Fibroblast of lung (primary cell): ENCODE measurements at places on chromosomes 3 and 15. TPM values are rescaled to one million over a fixed set of nuclear protein-coding genes. Genes with fewer than 3 reads are reported as not detected.

The UROC1 gene
- total RNA-seq: not detected in 2 replicates

The C3orf80 gene
- total RNA-seq: 0.26 and 0.33 TPM in 2 replicates

The MESP1 gene
- 0.26 and 1.3 TPM in 2 replicates for total RNA-seq

GRCh38 chr15:73624530-73624929, 8.7 kb downstream of the NPTN start:
- peak; percentile 64 for DNase-seq

GRCh38 chr3:71080517-71081083, 502.9 kb downstream of the FOXP1 start:
- no peak for DNase-seq

DNA sequence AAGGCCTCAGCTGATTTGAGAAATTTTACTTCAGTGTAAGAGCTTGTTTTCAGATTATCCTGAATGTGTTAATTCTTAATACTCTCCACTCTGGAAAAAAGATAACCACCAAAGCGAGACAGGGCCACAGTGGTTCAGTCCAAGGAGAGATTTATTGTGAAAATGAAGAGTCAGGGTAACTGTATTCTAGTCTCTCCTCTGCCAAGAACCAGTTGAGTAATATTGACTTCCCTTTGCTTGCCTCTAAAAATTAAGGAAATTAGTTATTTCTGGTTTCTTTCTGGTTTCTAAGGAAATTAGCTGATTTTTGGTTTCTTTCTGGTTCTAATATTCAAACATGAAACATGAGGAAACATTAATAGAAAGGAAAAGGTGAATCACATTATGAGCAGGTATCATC, 34.9 kb downstream of the PPP1R2 start:
- DNase-seq: no peak

DNA sequence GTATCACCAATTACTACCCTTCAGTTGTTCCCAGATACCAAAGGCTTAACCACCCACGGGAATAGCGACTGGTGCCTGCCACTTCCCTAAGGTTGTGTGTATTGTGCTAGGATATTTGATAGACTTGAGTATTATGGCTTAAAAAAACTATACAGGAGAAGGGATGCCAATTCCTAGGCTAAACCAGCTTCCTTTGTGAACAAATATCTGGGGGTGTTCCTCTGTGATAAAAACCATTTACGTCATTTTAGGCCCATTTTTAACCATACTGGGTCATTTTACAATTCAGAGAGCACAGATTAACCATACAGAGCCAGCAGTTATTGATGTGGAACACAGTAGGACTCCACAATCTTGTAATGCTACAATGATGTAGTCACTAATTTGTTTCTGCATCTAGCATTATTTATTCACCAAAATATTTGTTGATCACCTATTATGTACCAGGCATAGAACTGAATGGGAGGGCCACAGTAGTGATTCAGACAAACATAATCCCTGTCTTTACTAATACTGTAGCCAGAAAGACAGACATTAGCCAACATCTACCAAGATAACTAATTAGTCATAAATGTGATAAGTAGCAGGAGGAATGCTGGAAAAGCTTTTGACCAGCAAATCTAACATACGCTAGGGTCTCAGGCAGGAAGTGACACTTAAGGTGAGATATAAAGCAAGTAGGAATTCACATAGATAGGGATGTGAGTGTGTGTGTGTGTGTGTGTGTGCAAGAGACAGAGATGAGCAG, 184.8 kb downstream of the MECOM start:
- no peak for DNase-seq

GRCh38 chr3:188956839-188957489, 214.8 kb upstream of the TPRG1 start:
- DNase-seq: peak; percentile 62

- peak; percentile 56 for DNase-seq
Observed at GRCh38 chr3:53938645-53939044, 47.0 kb upstream of the SELENOK start.
